ENCODE measurements at places on chromosomes 7 and 10.

GRCh38 chr10:132664883-132665282 lies 121.1 kb downstream of the NKX6-2 start:
- DNase-seq = no peak

DNA sequence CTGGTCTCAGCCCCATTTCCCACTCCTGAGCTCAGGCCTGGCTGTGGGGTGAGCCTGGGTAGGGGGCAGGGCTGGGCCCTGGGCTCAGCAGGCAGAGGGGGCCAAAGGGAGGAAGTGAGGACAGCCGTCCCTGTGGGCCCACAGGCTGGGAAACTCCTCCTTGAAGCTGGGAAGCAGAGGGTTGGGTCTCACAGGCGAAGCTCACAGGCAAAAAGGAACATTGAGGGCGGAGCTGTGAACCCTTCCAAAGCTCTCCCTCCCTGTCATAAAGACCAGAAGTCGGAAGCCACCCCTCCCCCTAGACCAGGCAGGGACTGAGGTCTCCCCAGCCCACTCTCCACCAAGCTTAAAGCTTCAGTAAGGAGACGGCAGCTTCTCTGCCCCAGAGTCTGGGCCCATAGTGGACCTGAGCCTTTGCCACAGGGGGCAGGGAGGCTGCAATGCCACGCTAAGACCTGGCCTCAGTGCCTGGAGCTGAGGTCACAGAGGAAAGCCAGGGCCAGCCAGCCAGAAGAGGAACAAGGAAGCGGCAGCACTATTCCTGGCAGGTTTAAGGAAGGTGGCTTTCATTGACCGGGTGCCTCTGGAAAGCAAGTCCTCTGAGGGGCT lies 1.0 kb upstream of the KCP start:
- no peak for DNase-seq

DNA sequence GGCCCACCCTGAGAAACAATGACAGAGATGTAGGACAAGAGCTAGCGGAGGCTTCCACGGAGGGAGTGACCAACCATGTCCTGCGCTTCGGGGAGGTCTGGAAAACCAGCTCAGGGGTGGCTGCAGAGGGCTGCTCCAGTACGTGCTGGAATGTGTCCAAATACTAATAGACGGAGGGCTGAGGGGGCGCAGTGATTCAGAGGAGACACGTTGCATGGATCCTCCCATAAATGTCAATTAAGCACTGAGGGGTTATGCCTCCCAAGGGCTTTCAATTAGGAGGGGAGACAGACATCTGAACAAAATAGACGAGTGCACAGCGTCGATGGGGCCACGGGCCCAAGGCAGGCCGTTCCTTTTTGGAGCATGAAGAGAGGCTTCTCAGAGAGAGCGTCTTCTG lies 51.0 kb upstream of the NPS start:
- no peak for DNase-seq

GRCh38 chr7:91683823-91684222 lies 196.7 kb downstream of the MTERF1 start:
- no peak for DNase-seq

DNA sequence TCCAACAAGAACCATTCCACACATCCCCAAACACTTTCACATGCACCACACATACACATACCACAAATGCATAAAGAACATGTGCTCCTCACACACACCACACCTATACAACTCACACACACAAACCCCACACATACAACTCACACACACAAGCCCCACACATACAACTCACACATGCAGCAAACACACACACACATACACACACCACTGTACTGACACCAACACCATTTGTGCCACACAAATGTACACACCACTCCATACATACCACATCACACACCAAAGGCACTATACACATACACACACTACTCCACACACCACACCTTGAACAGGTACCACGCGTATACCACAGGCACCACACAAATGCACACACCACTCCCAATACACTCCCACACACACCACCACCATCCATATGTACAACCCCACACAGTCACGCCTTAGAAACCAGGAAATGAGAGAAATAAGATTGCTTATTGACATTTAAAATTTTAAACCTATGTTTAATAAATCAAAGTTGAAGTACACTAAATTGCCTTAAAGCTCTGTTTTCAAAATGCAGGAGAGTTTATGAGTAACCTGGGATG lies 107.4 kb downstream of the ARL4A start:
- DNase-seq = no peak

DNA sequence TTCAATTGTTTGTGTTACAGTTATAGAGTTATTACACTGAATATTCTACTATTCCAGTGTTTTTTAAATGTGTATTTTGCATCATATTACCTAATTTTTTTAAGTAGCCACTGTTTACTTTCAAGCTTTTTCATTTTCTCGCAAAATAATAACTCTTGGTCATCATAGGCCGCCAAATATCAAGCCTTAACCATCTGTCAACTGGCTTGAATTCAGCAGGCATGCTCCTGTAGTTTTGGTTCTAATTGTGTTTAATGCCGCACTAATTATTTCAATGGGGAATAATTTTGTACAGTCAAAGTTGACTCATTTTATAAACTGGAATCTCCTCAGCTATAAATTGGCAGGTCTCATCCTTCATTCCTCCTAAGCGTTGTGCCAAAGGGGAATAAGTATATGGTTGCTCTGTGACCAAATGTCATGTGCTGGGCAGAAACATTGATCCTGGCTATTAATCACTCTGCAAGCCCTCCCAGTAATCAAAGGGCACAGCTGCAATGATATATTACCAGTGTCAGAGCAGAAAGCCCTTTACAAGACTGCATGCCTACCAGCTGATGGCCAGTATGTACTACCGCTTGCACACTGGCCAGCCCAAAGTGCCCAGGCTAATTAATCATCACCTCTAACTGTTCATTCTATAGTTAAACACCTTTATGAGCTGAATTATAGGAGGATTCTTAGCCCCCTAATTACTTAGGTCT lies 74.8 kb downstream of the SKAP2 start:
- DNase-seq = no peak
